ENCODE measurements at places on chromosomes 12 and 14. TPM values are rescaled to one million over a fixed set of nuclear protein-coding genes. Genes with fewer than 3 reads are reported as not detected.

Gene OR4Q3
- polyA plus RNA-seq = not detected

Gene LRTM2
- not detected for polyA plus RNA-seq

Gene MYRFL
- not detected for polyA plus RNA-seq

Gene TBC1D30
- not detected for polyA plus RNA-seq
